ENCODE measurements at places on chromosomes 1 and 21.

GRCh38 chr1:116298746-116299145 lies 74.3 kb upstream of the ATP1A1 start:
- DNase-seq, result no peak

- peak; percentile 39 for DNase-seq
Measured at GRCh38 chr1:98323906-98324358, 337.6 kb upstream of the SNX7 start.

DNA sequence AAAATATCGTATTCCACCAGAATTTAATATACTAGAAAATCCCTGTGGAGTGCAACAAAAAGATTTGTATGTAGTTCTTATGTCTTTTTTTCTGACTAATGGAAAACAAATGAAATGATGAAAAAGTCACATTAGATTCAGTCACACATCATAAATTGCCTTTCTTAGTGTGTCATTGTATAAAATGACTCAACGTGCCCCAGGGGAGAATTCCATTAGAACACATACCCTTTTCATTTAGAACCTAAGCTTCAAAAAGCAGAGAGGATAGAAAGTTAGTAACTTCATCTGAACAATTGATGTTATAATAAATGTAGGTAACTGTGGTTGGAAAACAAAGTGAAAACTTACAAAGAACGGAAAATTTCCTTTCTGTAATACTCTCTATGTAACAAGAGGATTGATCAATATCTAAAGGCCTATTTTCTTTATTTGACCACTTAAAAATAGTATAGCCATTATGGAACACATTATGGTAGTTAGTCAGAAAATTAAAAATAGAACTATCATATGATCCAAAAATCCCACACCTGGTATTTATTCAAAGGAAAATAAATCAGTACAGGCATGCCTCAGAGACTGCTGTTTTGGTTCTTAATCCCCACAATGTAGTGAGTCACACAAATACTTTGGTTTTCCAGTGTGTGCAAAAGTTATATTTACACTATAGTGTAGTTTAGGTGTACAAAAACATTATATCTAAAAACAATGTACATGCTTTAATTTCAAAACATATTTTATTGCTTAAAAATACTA lies 1016.1 kb downstream of the KCNT2 start:
- DNase-seq, result no peak

DNA sequence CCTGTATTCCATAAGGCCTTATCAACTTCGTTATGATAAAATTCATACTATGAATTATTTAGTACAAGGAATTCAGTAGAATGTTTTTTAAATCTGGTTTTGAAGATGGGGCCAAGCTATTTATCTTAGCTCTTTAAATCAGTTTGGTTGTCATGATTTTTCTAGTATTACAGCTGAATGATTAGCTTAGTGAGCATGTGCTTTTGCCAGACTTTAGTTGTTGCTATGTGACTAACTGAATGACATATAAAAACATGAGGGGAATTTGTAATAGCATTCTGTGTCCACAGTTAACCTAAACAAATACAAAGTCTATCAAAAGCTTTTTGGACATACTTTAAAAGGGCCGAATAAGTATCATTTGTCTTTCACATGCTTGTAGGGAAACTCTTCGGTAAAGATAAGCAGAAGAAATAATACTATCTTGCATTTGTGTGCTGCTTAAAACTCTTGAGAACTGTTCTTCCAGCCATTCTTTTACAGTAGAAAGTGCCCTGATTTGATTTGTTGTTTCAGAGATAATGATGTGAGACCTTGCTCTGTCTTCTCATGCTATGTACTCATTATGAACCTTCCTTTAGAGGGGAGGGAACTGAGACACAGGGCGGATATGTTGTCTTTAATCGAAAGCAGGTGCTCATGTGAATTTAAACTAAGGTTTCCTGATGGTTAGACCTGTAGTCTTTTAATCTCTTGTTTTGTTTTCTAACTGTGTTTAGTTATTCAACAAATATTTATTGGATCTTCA lies 18.8 kb downstream of the NEK7 start:
- no peak for DNase-seq

GRCh38 chr1:233655301-233655740 lies 41.4 kb downstream of the KCNK1 start:
- DNase-seq, result no peak

DNA sequence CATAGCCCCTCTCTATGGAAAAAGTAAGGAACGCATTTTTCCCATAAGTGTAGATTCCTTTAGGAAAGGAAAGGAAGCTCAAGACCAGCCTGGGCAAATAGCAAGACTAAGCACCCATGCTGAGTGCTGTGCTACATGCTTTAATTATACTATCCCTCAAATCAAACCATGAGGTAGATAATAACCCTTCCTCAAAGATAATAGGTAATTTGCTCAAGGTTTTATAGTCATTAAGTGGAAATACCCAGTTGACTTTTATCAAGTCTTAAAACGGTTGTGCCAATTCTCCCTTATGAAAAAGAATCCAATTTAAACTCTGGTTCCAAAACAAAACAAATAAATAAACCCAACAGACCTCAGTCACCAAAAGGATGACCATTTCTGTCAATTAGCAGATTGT lies 3.4 kb downstream of the KIAA0319L start:
- no peak for DNase-seq

DNA sequence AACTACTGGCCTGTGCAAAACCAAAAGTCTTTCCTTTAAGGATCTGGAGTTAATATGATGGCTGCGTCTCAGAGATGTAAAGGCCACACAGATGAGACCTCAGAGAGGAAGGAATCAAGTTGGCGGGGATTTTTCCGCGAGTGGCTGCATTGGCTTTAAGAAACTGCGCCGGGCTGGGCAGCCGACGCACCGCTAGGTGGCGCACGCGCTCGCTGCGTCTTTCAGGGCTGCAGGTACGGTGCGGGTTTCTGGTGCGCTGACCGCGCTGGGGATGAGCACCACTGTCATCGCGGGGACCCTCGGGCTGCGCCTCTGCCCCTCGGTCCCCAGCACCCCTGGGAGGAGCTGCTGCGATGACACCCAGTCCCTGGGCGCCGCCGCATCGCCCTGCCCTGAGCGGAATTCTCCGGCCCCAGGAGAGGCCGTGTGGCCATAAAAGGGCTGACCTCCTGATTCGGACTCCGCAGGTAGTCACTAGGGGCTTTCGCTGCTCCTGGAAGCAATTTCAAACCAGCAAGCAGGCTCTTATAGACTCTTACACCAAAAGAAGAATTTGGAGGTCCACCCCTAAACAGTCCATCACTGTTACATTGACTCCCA lies 241.0 kb downstream of the KCNJ6 start:
- DNase-seq, result no peak

GRCh38 chr1:55301912-55302311 lies 86.7 kb upstream of the USP24 start:
- DNase-seq, result peak; percentile 45

- DNase-seq, result no peak
Measured at GRCh38 chr21:35127851-35128250, 78.7 kb upstream of the RUNX1 start.

DNA sequence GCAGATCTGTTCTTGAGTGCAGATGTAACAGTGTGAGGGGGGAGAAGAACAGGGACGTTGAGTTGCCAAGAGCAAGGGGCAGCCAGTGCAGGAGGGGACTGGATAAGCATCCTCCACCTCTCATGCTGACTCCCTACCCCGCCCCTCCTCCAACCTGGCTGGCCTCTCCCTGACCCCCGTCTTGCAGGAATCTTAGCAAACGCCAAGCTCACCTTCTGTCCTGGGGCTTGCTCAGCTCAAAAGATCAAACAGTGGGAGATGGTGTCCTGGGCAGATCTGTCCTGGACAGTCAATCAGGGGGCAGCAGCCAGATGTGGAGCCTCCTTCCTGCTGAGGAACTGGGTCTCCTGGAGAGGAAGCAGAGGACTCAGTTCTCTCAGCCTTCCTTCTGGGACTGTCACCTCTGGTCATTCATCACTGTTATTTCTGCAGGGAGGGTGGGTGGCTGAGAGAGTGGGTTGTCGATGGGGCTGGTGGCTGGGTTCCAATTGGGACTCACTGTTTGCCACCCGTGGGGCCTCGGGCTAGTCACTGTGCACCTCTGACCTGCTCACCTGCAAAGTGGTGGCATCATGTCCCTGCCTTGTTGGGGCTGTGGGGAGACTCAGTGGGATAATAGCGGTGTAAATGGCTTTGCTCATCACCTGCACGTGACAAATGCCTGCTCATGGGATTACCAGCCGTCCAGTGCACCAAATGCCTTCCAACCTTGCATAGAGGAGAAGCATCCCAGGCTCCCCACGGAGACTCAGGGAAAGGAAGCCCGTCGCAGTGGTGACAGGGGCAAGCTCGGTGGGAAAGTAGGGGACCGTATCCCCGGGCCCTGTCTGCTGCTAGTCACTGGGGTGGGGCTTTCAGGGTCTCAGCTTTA lies 154.4 kb downstream of the PTPRU start:
- DNase-seq, result no peak

- DNase-seq, result no peak
Measured at GRCh38 chr1:244322181-244322580, 129.5 kb downstream of the ADSS2 start.

DNA sequence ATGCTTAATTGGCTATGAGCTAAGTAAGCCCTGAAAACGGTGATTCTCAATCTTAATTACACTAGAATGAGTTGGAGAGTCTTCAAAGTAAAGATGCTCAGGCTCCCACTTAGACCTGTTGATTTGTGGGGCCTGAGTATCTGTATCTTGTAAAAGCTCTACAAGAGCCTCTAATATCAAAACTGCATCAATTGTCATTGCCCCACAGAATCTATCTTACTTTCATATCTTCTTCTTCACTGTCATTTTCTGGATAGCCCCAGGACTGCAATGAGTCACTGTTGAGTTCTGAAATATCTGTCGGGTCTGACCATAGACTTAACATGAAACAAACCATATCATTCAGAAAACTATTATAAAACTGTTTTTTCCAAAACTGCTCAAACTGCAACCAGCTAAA lies 102.8 kb upstream of the SERTAD4 start:
- no peak for DNase-seq

GRCh38 chr1:174659823-174660222 lies 212.1 kb downstream of the GPR52 start:
- no peak for DNase-seq

DNA sequence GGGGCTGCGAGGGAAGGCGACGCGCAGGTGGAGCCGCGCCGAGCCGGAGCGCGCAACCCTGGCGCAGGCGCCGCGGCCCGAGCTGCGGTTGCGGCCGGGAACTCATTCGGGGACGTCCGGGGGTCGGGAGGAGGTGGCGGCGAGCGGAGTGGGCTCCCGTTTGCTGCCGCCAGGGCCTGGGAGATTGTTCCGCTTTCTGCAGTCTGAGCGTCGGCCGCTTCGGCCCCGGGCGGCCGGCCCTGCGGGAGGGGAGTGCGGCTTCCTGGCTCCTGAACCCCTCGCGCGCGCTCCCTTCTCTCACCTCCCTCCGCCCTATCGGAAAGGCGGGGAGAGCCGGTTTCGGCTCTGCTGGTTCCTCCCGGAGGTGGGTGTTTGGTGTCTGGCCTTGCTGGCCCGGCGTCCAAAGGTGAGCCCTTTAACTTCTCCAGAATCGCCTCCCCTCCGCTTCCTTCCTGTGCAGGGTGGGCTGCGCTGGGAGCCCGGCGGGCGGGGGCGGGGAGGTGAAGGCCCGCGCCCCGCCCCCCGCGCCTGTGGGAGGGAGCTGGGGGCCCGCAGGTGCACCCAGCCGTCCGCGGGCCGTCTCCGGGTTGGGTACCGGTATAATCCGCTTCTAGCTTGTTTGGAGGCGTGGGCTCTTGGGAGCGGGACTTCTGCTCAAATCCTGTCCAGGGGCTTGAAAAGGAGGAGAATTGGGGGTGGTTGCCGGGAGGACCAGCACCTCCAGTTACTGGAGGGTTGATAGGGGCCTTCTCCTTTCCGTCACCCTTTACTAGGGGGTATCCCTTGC lies 683 bp downstream of the LRRC8D start:
- DNase-seq, result peak; percentile 57

DNA sequence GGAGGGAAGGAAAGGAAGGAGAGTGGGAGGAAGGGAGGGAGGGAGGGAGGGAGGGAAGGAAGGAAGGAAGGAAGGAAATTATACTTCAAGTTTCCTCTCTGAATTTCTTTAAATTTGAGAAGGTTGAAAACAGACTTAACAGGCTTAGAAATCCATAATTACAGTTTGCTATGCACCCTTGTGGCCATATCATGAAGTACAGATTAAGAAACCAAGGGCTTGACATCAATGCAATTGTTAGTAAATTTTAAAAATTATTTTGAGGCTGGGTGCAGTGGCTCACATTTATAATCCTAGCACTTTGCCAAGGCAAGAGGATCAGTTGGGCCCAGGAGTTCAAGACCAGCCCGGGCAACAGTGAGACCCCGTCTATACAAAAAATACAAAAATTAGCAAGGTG lies 14.4 kb downstream of the ANP32E start:
- no peak for DNase-seq

DNA sequence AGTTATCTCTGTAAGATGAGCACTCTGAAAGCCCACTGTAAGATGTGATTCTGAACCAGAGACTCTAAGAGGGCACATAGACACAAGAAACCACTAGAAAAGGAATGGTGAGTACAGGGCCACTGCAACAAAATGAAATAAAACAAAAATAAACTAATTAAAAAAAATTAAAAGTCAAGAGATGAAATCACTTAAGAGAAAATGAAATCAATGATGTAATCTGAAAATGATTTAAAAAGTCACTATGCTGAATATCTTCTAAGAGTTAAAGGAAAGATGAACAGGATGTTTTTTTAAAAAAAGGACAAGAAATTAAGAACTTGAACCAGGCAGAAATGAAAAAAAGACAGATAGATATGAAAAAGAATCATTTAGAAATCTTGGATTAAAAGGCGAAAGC lies 110.6 kb upstream of the OLIG2 start:
- no peak for DNase-seq

DNA sequence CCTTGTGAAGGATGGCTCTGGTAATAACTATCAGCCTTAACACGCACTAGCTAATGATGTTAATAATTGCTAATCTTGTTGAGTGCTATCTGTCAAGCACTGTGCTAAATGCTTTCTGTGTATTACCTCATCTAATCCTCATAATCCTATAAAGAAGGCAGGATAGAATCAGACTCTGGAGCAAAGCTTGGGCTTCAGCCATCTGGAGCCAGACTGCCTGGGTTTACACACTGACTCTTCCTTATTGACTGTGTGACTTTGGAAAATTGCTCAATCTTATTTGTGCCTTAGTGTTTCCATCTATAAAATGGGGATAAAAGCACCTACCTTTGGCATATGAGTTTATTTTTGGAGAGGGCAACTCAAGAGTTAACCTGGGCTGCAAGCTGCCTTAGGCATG lies 216.1 kb downstream of the NUF2 start:
- DNase-seq, result no peak
